ENCODE measurements at places on chromosomes 6 and 20.

DNA sequence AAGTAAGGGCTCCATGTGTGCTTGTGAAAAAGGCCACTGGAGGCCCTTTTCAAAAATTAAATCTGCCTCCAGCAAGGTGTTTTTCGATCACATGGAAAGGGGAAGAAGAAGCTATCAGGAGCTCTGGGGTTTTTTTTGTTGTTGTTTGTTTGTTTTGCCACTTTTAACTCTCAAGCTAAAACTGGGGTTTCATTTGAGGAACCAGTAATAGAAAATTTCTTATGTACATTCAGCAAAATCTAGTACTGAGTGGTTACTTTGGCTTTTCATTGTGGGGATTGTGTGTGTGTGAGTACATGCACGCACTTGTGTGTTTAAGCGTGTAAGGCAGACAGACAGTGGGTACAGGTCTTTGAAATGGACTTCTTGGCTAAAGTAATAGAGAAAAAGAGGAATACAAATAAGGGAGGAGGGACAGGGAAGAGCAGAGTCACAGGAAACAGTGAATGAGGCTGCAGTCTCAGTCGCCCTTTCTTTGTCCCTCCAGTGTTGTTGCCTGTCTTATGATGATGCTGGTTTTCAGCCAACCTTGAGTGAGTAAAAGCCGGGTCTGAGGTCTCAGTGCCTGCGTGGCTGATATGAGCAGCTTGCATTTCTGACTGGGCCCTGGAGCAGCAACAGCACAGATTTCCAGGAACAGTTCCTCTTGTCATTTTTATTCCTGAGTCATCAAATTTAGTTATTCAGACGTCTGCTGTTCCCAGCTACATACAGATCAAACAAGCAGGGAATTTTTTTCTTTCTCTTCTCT, 26.2 kb downstream of the SLC16A10 start:
- DNase-seq = peak; percentile 27

DNA sequence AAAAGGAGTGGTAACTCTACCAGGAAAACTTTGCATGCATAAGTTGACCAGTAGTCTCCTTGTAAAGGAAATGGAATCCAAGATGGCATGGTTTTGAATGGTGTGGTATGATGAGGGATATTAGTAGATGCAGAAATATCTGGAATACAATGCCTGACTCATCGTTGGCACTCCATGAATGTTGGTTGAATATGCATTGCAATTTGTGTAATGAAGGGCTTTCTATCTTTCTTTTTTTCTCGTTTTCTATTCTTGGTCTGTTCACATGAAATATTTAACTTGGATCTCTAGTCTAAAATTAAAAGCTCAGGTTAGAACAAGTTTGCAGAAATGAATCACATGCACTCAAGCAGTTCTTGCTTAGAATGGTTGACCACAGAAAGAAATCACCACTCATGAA, 277.3 kb upstream of the PRND start:
- no peak for DNase-seq

DNA sequence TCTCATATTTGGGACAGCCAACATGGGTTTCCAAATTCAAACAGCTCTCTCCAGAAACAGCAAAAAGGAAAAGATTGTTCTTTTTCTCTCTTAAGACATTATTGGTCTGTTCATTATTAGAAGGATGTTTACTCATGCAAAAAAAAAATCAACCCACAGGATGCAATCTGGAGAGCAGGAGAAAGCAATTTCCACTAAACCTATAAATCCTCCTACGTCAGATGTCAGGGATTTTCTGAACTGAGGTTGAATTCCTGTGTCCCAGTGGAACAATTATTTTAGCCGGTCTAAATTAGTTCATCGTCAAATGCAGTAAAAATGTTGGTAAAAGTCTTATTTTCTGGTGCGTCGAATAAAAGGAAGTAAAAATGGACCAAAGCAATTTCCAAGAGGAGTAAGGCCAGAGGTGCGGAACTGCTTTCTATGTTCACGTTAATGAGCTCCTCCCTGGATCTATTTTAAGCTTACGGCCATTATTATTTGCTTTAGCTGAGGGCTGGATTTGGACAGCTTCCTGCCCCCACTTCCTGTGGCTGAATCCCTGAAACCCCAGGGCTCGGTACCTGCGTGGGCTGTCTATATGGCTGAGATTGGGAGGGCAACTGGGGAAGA, at the start of gene GABRR1:
TSS of gene GABRR1 (minus strand) at position 60 of the 612 bp plus-strand sequence. CDS start at position 24, 36 bp downstream.
- DNase-seq = peak; percentile 14

- DNase-seq = no peak
These were observed 24.7 kb upstream of the KCNK16 start for GRCh38 chr6:39347206-39347605.

DNA sequence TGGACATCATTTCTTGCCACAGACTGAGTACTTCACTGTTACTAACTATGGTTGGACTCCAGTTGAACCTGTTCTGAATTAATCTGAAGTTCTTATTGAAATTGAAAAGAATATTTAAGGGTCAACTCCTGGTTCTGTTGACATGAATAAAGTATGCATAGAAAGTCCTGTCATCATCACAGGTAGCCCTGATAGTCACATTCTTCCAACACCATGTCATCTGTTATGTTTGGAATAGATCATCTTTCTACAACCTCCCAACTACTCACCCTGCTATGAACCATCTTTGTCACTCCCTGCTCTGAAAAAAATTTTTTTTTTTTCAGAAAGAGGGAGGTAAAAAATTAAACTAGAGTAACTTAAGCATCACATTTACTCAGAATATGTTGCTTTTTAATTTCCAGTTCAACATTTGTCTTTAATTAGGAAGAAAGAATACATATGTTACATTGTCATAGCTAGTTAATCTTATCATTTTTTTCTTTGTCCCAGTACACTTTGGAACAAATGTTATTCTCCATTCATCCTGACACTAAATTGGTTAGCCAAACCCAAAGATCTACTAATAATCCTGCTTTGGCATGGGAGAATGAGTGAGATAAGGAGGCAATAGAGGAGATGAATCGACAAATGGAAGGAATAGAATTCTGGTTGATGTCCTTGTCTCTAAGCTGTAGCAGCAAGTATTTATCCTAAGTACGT, 775.1 kb upstream of the NRSN1 start:
- DNase-seq = no peak

GRCh38 chr20:61752576-61752975, 313.1 kb downstream of the TAF4 start:
- DNase-seq = no peak

GRCh38 chr20:11143481-11143880, 469.7 kb upstream of the JAG1 start:
- DNase-seq = no peak

DNA sequence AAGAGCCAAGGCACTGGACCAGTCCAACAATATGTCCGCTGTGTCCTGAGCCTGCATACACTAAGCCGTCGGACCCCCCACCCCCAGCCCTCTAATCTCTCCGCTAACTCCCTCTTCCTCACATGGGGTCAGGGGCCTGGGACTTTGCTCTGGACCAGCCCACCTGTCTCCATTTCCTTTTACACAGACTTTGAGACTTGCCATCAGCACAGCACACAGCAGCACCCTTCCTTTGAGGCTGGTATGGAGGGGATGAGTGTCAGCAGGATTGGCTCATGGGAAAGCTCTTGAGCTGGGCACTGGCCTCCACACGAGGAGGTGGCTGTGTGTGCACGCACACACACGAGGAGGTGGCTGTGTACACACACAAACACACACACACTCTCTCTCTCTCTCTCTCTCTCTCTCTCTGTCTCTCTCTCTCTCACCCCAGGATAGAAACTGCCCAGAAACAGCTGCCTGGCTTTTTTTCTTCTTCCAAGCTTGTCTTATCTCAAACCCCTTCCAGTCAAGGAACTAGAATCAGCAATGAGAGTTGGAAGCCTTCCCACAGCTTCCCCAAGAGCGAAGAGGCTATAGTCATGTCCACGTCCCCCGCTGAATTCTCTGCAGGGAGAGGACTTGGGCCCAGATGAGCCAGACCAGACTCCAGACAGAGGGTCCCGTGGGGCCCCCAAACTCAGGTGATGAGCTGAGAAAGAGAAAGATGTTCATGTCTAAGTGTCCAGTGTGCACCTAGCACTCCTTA, 18.6 kb downstream of the SLC9A8 start:
- no peak for DNase-seq

DNA sequence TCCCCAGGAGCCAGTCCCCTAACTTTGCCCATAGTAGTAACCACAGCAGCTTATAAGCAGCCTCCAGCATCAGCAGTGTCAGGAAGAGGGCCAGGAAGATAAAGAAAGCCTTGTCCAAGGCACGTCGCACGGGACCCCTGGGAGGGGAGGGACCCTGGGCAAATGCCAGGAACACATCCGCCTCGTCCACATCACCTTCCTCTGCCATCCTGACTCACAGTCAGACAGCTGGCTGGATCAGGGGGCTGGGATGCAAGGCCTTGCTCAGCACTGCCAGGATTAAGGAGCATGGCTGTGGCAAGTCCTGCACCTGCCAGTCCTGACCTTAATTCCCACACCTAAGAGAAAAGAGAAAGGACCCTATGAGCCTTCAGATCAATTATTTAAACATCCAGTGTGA, 11.5 kb upstream of the ZBTB22 start:
- DNase-seq = peak; percentile 51

DNA sequence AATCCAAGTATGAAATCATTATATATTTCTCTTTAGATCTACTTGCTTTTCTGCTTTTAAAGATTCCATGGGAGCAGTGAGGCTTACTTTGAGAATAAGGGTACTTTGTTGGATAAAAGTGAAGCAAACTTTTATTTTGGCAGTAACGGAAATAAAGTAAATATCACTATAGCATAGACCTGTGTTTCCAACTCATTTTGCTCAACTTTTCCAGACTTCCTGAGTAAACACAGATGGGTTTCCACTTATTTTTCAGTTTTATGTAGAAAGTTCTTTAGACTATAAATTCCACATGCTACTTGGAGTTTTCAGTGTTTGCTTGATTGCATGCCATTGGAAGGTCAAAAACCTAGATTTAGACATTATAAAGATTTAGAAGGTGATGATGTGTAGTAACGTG, 6.2 kb downstream of the STX16 start:
- no peak for DNase-seq

DNA sequence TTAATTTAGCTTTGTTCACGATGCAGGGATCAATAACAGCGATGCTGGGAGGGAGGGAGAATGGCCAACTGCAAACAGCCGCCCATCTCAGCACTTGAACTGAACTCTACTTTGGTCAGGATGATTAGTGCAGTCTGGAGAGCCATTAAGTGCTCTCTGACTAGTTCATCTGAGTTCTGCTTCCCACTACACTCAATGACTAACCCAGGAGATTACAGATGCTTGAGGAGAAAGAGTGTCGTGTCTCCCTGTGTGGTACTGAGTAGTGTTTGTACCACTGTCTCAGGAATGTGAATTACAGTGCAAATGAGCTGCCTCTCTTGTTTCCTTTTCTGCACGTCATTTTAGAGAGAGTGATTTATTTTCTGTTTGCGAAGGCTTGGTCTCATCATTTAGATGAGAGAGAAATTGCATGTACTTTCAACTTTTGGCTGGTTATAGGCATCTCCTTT, 23.5 kb downstream of the CARMIL1 start:
- DNase-seq = no peak

DNA sequence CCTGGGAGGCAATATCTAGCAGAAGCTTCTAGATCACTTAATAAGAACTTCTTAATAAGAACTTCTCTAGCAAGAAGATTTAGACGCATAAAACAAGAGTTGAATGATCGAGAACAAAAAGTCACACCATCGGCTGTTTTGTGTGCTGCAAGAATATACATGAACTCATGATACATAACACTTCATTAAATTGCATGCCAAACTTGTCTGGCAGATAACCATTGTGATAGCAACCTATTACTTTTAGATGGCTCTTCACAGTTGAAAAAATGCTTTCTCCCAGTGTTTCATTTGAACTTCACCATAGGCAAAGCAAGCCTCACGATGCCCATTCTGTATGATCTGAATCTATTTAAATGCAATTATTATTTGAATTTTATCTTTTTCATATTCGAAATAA, 249.9 kb downstream of the CBLN4 start:
- no peak for DNase-seq

GRCh38 chr6:143845033-143845432, 1.9 kb downstream of the LTV1 start:
- no peak for DNase-seq

DNA sequence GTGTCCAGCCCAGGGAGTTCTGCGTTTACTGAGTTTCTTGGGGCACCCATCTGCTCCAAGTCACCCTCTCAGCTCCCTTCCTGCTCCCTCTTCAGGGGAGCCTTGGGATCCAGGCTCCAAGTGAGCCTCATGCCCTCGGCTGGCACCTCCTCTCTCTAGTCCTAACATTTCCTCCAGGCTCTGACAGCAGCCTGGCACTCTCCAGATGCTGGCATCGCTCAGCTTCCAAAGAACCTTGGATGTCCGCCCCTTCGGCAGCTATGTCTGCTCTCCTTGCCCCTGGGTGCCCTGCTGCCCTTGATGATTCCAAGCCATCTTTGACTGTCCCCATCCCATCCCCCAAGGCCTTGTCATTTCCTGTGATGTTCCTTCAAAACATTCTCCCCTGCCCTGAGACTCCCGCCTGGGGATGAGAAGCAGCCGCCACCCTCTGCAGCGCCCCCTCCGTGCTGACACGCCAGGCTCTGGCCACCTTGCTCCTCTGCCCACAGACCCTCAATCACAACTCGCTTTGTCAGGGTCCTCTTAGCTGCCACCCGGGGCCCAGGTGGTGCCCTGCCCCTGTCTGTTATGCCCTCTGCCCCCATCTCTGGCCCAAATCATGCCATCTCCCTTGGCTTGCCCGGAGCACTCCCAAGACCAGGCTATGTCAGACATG, 6.6 kb upstream of the GFRA4 start:
- no peak for DNase-seq

GRCh38 chr6:30548375-30548774, 7.9 kb downstream of the GNL1 start:
- DNase-seq = no peak

GRCh38 chr6:17584241-17584803, 15.8 kb upstream of the FAM8A1 start:
- peak; percentile 57 for DNase-seq

DNA sequence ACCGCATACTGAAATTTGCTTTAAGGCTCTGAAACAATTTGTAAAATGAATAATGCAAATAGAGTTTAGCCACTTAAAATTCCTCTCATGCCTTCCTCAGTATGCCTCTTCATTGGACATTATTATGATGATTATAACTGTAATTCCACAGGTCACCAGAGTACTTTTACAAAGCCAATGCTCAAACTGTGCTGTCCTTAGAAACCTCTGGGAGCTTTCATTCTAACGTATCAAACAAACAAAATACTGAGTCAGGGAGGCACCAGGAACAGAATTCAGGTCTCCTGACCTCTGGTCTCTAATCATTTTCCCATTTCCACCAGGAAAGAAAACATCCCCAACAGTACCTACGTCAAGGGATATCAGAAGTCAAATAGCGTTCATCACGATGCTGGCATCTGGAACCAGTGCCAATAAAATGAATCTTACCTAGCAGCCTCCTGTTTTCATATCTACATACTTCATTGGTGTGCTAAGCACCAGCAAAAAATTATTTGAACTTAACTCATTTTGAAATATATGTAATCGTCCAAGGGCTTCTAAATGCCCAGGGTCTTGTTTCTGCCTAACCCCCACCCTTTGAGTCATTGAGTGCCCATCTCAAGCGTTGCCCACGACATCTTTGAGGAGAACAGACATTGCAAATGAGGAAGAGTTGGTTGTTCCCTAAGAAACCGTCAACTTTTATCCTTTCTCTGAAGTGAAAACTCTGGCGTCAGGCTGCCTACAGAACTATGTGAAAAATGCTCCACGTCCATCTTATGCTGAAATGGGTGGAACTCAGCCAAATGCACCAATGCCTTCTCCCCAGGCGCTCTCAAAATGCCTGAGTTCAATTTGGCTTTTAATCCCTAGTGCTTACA, 37.9 kb downstream of the NEDD9 start:
- DNase-seq = no peak

Measured in urothelium cell line (cell line).